ENCODE measurements at places on chromosomes 7 and 10.

DNA sequence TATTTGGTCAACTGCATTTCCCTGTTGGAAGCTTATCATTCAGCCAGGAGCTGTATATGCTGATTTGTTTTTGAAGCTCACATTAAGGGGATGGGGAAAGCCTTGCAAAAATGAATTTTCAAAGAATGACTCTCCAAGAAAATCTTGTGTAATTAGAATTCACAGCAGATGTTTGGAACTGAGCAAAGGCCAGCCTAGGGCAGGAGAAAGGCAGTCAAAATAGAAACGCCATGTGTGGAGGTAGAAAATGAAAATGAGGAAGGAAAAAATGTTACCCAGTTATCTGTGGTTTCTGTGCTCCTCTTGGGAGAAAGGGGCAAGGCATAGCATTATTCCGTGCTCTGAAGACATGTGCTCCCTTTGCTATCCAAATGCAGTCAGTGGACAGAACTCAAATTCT, 93.5 kb downstream of the NRP1 start:
- no peak for DNase-seq

DNA sequence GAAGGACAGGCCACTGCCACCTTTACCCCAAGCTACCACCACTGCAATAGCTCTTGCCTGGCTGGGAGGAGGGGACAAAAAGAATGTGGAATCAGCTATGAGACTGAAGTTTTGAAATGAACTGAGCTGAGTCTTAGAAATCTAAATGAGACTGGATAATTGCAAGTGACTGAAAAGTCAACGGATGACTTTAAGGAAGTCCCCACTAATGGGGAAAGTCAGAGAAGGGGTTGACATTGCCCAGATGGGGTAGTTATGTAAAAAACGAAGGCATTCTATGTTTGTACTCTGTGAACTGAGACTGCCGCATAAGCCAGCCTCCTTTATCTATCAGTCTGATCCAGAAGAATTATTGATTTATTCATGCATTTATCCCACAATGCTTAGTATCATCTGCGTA, 67.2 kb downstream of the RBM20 start:
- no peak for DNase-seq

- DNase-seq: no peak
Observed at GRCh38 chr7:122949186-122949585, 46.3 kb downstream of the TAS2R16 start.

DNA sequence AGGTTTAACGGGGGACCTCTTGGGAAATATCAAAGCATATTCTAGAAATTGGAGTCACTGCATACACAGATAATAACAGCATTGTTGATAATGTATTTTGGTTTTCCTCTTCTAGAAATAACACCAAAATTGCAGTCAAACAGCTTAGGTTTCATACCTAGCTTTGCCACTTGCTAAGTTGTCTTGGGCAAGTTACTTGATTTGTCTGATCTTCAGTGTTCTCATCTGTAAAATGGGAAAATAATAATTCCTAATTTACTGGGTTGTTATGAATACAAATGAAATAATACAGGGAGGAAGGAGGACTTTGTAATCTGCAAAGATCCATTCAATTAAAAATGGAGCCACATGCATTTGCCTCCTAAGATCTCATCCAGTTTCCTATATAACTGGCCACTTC, 20.3 kb upstream of the NUP205 start:
- DNase-seq: no peak

GRCh38 chr10:30247704-30248103, 101.4 kb downstream of the MTPAP start:
- no peak for DNase-seq

Measured in WTC11 (cell line).